ENCODE measurements at places on chromosomes 16 and 17.

GRCh38 chr16:86227801-86228200 lies 282.5 kb upstream of the FOXF1 start:
- no peak for DNase-seq

GRCh38 chr17:38899421-38899820 lies 26.0 kb upstream of the LASP1NB start:
- DNase-seq = no peak

GRCh38 chr17:59826706-59827453 lies 65.9 kb downstream of the TUBD1 start:
- no peak for DNase-seq

- DNase-seq = no peak
Measured at GRCh38 chr17:63173903-63174302, 207.9 kb downstream of the TANC2 start.

DNA sequence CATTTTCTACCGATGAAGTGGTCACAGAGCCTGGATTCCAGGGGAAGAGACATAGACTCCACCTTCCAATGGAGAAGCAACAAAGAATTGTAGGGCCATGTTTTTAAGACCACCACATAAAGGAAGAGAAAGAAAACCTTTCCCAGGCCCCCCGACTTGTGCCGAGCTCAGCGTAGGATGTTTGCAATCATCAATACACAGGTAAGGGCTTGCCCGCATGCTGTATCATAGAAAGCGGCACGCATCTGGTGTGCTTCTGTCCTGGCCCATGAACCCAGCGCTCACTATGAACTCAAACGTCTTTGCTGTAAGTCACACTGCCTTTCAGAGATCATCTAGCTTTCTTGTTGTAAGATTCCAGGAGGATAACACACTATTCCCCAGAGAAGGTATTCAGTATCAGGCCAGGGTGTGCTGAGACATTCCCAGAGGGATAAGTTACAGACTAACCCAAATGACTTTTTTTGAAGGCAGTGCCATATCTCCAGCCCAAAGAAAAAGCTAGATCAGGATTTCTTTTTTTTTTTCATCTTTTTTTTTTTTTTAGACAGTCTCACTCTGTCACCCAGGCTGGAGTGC lies 79.5 kb upstream of the RPL38 start:
- DNase-seq = no peak

DNA sequence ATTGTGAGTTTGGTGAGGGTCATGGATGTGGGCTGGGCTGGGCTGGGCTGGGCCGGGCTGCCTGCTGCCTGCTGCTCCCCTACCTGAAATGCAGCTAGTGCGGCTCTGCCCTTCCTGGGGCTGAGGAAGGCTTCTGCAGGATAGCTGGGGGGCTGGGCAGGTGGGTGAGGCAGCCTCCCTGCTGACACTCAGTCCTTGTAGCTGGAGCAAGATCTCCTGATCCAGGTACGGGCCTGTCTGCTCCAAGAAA lies 4.7 kb downstream of the RPL13 start:
- DNase-seq = no peak
